ENCODE measurements at places on chromosomes 12 and 14.

GRCh38 chr12:52086366-52086765 is 6.9 kb downstream of the SMIM41 start:
- DNase-seq = no peak

DNA sequence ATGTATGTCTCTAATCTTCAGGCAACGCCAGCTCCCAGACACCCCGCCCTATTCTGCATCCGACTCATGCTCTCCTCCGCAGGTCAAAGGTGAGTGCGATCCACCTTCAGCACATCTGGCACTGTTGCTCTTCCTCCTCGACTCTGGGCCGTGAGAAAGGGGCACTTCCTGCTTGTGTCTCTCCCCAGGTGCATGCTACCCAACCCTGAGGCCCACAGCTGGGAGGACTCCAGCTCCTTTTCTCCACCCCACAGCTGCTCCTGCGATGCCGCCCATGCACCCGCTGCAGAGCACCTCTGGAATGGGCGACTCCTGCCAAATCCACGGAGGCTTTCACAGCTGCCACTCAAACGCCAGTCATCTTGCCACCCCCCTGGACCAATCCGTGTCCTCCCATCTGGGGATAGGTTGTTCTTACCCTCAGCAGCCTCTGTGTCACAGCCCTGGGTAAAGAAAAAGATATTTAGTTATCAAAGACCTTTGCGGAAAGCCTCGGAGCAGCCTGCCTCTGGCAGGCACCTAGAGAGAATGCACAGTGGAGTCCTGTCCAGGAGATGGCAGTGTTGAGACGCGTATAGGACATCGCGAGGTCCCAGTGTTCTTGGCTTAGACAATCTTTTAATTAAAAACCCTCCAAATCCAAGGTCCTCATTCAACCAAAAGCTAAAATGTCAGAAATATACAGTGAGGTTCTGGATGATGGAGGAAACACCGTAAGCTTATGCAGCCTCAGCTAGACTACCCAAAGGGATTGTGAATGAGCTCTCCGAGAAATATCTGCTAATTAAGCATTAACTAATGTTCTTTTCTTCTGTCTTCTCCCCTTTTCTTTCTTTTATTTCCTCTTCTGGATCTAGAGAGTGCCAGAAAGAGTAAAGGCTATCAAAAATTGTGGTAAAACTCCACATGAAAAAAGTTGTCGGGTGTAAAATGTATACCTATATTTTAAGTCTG is 54.3 kb downstream of the MYRFL start:
- peak; percentile 64 for DNase-seq

GRCh38 chr12:2390850-2391390 is 338.1 kb downstream of the CACNA1C start:
- DNase-seq = no peak

GRCh38 chr12:71639341-71639760 is 24.3 kb downstream of the ZFC3H1 start:
- peak; percentile 12 for DNase-seq

GRCh38 chr12:28780096-28780495 is 369.0 kb upstream of the FAR2 start:
- DNase-seq = no peak

DNA sequence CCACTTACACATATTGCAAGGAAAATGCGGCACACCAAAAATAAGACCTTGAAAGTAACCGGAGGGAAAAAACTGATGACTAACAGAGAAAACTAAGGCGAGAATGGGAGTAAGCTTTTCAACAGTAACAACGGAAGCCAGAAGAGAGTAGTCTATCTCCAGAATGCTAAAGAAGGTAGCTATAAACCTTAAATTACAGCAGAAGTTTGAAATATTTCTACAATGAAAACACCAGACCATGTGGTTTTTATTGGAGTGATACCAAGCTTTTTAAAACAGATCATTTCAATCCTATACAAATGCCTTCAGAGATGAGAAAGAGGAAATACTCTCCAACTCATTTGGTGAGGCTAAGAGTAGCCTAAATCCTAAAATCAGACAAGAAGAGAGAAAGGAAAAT is 209.5 kb downstream of the ANO6 start:
- DNase-seq = no peak

- DNase-seq = no peak
Observed at GRCh38 chr12:129401572-129401971, 502.3 kb downstream of the TMEM132D start.

DNA sequence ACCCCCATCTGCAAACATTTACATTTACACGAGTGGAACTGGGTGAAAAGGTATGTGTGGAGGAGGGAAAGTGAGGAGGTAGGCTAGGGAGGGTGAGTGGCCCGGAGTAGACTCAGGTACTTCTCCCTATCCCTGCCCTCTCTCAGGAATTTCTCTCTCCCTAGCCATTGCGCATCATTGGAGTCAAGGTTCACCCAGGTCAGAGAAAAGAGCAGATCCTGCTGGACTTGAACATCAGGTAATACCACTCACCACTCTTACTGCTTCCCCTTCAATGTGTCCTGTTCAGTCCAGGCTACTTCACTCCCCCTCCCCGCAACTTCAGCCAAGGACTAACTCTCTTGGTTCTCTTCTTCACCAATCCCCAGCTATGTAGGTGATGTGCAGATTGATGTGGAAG is 2.8 kb downstream of the ESYT1 start:
- DNase-seq = no peak

GRCh38 chr14:32013083-32013482 is 64.0 kb upstream of the ARHGAP5 start:
- DNase-seq = no peak

DNA sequence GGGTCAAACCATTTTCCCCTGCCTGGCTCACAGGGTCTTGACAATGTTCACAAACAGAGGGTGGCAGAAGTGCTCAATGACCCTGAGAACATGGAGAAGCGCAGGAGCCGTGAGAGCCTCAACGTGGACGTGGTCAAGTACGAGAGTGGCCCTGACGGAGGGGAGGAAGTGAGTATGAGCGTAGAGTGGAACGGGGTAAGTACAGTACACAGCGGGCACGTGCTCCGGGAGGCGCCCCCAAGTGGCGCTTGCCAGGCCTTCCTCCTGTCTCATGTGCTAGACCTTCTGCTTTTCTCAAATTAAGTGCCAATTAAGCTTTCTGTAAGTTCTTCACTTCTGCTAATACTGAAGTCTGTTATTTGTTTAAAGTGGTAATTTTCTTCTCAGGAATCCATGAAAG is 35.9 kb downstream of the XRCC3 start:
- DNase-seq = peak; percentile 52

DNA sequence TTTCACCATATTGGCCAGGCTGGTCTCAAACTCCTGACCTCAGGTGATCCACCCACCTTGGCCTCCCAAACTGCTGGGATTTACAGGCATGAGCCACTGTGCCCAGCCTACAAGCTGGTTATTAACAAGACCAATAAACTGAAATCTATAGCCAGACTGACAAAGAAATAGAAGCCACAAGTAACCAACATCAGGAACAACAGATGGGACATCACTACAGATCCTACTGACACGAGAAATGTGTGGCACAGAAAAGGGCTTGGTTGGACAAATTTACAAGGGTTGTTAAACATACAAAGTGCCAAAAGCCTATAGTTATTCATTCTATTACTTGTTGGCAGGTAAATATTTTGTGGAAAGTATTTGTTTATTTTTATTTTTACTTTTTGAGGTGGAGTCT is 11.6 kb downstream of the MTA1 start:
- no peak for DNase-seq

- no peak for DNase-seq
Observed at GRCh38 chr12:57902478-57902969, 38.8 kb upstream of the ATP23 start.

DNA sequence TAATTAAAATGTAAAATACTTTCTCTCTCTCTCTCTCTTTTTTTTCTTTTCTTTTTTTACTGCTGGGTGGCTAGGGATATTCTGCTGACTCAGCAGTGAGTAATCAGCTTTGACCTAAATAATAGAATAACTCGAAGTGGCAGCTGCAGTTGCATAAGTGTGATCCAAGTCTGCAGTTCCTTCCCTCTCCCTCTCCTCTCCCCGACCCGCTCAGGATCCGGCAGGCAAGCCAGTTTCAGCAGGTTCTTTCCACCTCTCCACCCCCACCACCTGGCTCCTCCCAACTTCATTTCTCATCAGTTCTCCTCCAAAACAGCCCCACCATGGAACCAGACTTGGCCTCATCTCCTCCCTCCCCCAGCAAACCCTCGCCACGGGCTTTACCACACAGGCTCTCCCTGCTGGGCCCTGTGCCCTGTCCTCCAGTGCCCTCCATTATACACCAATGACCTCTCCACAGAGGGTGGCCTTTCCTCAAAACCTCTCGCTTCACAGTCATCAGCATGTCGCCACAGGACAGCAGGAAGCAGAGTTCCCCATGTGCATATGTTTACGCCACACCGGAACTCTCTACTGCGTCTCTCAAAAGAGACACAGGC is 22.4 kb downstream of the SLC7A8 start:
- DNase-seq = no peak

GRCh38 chr12:124277394-124278241 is 17.3 kb upstream of the RFLNA start:
- no peak for DNase-seq

- DNase-seq = no peak
Observed at GRCh38 chr14:65001723-65002122, 15.0 kb downstream of the FNTB start.

GRCh38 chr14:81485372-81485771 is 48.3 kb downstream of the SEL1L start:
- no peak for DNase-seq

DNA sequence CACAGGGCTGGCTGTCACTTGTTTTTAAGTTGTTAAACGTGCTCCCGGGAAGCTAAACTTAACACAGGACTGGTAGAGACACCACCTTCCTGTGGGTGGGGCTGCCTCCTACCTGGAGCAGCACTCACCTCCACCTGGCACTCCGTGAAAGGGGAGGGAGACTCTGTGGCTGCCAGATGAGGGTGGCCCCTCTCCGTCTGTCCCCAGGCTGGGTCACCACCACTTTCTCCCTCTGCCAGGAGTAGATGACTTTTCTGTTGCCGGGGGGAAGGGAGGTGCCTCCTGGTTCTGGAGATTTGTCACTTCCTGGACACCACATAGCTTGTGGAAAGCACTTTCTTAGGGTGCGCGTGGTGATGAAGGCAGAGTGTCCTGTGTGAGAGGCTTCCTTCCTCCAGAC is 81.3 kb downstream of the WDR20 start:
- DNase-seq = peak; percentile 12

DNA sequence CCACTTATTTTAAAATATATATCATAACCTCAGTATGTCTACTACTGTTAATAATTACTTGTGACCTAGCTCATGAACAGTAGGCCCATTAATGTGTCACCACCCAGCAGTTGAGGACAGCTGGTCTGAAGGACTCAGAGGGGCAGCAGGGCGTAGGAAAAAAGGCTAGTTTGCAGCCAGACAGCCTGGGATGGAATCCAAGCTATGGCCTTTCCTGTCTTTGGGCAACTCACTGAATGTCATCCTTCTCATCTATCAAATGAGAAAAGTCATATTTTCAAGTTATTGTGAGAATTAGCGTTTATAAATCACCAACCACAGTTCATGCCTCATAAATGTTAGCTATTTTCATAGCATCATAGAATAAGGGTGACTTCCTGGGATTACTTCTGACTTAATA is 12.3 kb downstream of the DENND5B start:
- DNase-seq = no peak

DNA sequence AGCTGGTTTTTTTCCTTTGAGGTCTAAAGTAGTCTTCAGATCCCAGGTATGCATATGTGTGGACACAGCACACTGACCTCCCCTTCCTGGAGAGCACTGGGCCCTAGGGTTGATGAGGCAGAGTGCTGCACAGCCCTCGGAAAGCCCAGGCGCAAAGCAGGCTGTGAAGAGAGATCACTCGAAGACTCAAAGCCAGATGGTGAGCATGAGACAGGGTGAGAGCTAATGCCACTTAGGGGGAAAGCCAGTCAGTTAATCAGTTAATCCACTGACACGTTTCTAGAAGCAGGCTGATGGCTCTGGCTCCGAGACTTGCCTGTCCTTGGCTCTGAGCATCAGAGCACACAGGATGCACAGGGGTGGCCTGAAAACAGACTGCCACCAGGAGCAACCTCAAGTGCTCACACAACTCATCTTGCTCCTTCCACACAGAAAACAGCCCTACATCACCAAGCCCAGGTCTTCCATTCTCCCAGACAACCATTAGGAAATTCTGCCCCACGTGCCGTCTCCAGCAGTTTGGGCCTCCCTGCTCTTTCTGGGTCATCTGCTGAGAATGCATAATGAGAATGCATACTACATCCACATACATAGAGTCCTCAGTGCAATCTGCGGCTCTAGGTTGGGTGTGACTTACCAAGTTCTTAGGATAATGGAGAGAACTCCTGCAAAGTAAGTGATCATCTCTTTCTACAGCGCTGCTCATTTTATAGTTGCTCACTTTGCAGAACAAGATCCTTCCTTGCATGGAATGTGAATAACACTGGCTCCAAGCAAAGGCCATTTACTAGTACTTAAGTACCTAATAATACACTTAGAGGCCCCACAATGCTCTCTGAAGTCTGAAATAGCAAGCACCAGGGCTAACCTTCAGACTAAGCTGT is 12.0 kb downstream of the AQP6 start:
- no peak for DNase-seq

- DNase-seq = no peak
Observed at GRCh38 chr12:16228067-16228466, 49.4 kb downstream of the SLC15A5 start.

DNA sequence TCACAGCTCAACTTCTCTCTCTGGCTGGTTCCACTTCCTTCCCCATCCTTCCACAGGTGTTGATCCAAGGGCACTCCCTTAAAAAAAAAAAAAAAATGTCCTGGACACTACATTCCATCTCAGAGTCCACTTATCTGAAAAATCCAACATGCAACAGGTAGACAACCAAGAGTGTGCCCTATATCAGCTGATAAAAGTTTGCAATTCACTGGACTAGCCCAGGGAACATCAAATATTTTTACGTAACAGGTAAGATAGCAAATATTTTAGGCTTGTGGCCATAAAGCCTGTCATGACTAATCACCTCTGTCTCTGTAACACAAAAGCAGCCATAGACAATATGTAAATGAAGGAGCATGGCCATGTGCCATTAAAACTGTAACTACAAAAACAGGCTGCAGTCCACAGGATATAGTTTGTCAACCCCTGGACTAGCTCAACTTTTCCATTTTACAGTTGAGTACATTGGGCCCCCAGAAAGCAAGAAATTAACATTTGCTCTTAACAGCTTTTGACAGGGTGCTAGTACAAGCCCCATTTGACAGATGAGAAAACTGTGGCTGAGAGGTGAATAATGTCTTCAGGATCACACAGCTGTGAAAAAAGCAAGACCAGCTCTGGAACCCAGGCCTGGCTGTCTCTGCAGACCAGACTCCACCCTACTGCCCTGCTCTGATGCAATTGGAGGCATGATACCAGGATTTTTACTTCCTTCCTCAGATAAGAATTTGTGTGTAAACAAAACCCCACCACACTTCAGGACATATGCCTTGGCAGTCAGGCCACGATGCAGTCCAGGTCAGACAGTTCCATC is 68.9 kb downstream of the CMKLR1 start:
- DNase-seq = no peak

- DNase-seq = no peak
Observed at GRCh38 chr14:34596891-34597290, 33.1 kb downstream of the SNX6 start.

- no peak for DNase-seq
Observed at GRCh38 chr12:45298721-45299692, 83.1 kb downstream of the ANO6 start.

- DNase-seq = no peak
Observed at GRCh38 chr12:4829793-4830162, 79.9 kb upstream of the KCNA1 start.
